Stimulated activated CD8-positive, alpha-beta memory T cell treated with anti-CD3 and anti-CD28 coated beads, Interleukin-2, amount 100 ng/mL, for 48 hours (primary cell): ENCODE measurements at places on chromosomes 5 and 9.

- no peak for DNase-seq
Measured at GRCh38 chr9:69020301-69021145, 6.6 kb upstream of the PRKACG start.

GRCh38 chr9:114372921-114373448 is 14.8 kb downstream of the AKNA start:
- peak; percentile 75 for DNase-seq

- DNase-seq, result no peak
Measured at GRCh38 chr9:5945112-5945511, 54.4 kb downstream of the MLANA start.

GRCh38 chr9:100466829-100467221 is 6.1 kb upstream of the TMEFF1 start:
- DNase-seq, result no peak

GRCh38 chr9:2934883-2935282 is 91.0 kb upstream of the PUM3 start:
- no peak for DNase-seq

DNA sequence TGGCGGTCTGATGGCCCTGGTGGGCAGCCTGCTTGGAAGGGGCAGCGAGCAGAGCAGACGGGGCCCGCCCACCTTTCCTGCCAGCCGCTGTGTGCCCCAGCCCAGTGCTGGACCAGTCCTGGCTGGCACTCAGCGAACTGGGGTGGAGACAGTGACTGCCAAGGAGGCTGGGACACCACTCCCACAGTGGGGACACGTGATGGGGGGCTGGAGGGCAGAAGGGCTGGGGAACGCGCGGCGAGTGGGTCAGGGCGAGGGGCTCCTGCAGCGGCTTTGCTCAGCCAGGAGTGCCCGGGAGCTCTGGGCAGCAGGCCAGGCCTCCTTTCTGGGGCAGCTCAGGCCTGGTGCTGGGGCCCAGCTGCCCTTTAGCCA is 19.5 kb downstream of the NCS1 start:
- no peak for DNase-seq

GRCh38 chr5:156826150-156826549 is 23.9 kb upstream of the PPP1R2B start:
- no peak for DNase-seq

- DNase-seq, result no peak
Measured at GRCh38 chr5:119570910-119571309, 58.4 kb upstream of the FAM170A start.

GRCh38 chr9:95855961-95856360 is 19.5 kb upstream of the ERCC6L2 start:
- no peak for DNase-seq

DNA sequence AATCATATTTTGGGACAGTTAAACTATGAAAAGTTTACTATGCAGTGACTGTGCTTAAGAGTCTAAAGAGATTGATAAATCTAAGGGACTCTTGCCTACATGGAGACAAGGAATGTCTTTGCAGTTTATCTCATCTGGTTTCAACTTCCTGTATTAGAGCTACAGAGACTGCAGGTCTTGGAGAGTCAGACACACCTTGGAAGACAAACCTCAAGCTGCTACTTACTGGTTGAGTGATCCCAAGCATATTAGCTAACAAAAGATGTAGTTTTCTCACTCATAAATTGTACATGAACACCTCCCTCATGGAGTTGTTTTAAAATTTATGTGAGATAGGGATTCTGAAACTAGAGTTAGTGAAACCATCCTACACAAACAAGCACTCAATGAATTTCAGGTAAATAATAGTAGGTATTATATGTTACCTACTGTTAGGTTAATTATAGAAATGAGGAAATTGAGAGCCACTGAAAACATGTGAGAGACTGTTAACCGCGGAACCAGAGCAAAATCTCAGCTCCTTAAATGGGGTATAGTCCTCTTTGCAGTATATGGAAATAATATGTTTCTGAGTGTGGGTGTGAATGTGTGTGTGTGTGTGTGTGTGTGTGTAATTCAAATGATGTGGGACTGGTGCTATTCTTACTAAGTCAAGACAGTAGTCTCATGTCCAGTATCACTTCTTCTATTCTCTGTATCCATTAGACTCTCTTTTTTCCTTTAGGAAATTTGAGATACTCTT is 752.1 kb downstream of the DTWD2 start:
- no peak for DNase-seq

GRCh38 chr9:73916016-73916673 is 581.0 kb upstream of the RORB start:
- DNase-seq, result no peak

- DNase-seq, result no peak
Measured at GRCh38 chr9:124017929-124018729, 6.6 kb downstream of the LHX2 start.

- peak; percentile 63 for DNase-seq
Measured at GRCh38 chr9:136978073-136978864, 965 bp downstream of the PTGDS start.

- DNase-seq, result peak; percentile 64
Measured at GRCh38 chr9:112174222-112174964, 704 bp downstream of the SUSD1 start.

- DNase-seq, result no peak
Measured at GRCh38 chr9:97763874-97764273, 66.7 kb upstream of the XPA start.

DNA sequence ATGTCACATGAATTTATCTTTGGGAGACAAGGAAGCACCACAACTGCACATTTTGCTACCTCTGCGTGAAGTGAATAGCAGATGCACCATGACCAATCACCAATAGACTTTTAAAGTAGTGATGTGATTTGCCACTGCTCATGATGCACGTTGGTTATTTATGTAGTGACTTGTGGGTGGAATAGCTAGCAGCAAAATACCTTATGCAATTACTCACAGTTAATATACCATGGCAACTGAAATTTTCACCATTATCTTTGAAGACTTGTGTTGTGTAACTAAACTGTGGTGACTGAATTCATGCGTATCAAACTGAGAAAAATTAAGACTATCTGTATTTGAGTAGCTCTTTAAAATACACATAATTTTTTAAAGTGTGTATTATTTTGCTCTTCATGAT is 46.2 kb upstream of the TUSC1 start:
- DNase-seq, result no peak

DNA sequence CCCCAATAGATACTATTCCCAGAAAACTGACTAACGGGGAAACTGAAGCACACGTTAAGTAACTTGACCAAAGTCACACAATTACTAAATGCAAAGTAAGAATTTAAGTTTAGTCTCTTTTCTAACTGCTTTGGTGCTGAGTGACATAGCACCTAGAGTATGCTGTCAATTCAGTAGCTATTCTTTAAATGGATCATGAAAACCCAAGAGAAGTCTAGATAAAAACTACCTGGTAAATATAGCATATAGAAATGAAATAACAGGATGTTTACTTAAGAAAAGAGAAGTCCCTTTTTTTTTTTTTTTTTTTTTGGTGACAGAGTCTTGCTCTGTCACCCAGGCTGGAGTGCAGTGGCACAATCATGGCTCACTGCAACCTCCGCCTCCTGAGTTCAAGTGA is 129.2 kb downstream of the PDE4D start:
- DNase-seq, result no peak

- no peak for DNase-seq
Measured at GRCh38 chr5:128537221-128537999, 635 bp downstream of the FBN2 start.

GRCh38 chr5:106801554-106801953 is 869.2 kb downstream of the EFNA5 start:
- no peak for DNase-seq

DNA sequence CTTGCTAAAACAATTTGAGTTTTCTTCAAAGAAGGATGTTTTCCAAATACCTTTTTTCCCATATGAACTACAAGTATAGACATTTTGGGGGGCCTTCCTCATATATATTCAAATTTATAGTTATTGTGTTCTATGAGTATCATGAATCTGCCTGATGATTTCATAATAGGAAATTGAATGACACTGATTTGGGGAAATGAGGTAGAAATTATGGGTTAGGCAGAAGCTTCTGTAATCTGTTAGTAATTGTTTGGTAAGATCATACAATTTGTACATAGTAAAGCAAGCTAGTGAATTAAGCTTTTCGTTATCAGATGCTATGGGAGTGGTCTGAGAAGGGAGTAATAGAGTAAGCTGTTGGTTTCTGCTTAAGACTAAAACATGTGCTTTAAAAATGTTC is 98.0 kb downstream of the TRIO start:
- DNase-seq, result no peak

GRCh38 chr5:59489551-59489950 is 404.0 kb downstream of the PDE4D start:
- DNase-seq, result no peak

DNA sequence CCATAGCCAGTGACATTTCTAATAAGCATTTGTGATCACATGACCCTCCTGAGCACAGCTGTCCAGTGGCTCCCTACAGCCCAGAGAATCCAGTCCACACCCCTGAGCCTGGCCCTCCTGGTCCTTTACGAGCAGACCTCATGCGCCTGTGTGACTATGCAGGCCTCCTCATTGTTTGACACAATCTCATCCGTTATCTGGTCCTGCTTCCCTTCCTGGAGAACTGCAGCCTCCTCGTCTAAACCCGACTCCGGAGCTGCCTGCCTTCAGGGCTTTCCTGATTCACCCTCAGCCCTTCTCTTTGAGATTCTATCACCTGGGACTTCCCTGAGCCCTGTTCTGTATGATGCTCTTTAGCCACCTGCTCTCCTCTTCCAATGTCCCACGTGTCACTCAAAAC is 79.7 kb downstream of the GPR21 start:
- no peak for DNase-seq

- no peak for DNase-seq
Measured at GRCh38 chr9:69420611-69421270, 95.7 kb downstream of the ENTREP1 start.

- no peak for DNase-seq
Measured at GRCh38 chr5:132890817-132891216, 17.3 kb downstream of the LEAP2 start.

GRCh38 chr5:169248996-169249395 is 51.9 kb downstream of the SLIT3 start:
- DNase-seq, result no peak

DNA sequence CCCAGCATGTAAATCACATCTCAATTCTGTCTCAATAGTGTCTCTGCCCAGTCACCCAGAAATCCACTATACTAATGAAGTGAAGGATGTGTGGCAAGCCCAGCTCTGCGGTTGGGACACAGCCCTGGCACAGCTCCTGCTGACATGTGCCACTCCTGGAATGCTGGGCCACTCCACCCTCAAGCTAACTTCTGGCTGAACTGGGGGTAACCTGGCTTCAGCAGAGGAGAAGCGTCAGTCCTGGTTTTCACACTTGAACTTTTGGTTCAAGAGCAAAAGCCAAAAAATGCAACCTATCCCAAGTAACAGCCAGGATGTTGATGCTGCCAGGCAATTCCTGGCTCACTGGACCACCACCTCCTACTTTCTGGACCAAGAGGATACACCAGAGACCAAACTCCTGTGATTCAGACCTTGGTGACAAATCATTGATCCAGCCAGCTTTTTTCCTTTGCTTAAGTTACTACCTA is 86.4 kb downstream of the ARRDC3 start:
- DNase-seq, result no peak
